ENCODE measurements at places on chromosomes 3 and 15.

DNA sequence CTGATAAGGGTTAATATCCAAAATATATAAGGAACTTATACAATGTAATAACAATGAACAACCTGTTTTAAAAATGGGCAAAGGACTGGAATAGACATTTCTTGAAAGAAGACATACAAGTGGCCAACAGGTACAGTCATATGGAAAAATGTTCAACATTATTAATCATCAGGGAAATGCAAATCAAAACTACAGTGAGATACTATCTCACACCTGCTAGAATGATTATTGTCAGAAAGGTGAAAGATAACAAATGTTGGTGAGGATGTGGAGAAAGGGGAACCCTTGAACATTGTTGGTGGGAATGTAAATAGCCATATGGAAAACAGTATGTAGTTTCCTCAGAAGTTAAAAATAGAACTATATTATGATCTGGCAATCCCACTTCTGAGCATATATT lies 20.4 kb downstream of the GOLM2 start:
- no peak for DNase-seq

DNA sequence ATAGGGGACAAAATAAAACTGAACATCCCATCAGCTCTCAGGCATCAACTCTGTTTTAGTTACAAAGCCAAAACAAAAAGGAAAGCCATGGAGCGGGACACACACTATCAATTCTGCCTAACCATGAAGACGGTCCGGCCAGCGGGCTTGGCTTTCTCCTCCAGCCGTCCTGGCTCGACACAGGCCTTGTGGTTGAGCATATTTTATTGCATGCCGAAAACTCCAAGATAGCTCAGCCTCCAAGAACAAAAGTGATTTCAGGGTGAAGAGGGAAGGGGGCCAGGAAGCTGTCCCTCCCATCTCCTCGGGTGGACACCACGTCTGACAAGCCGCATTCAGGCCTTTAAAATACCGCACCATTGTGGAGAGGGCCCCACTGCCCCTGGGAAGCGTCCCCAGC lies 31.2 kb downstream of the WNT5A start:
- no peak for DNase-seq

DNA sequence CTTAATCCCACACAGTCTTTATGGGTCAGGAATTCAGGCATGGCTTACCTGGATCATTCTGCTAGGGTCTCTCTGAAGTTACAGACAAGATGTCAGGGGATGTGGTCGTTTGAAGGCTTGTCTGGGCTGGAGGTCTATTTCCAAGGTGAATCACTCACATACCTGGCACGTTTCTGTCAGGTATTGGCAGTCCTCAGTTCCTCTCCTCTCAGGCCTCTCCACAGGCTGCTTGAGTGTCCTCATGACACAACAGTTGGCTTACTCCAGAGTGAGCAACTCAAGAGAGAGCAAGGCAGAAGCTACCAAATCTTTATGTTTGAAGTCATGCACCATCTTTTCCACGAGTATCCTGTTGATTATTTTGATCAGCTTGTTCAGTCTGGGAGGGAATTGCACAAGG lies 43.9 kb upstream of the PARP14 start:
- DNase-seq = no peak

- DNase-seq = no peak
Observed at GRCh38 chr3:90241481-90241880, 1134.1 kb downstream of the EPHA3 start.

DNA sequence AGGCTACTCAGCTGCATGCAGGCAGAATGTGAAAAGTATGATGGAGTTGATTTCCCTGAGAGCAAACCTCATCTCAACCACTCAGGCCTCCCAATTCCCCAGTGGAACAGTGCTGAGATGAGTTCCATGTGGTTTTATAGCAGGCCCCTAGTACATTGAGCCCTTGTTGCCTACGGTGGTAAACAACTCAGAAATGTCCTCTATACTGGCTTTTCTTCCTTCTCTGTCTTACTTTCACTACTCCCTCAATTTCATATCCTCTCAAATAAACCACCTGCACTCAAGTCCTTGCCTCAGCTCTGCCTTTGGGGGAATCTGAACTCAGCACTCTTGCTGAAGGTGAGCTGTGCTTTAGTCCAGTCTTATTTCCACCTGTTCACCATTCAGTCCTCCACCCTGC lies 399.9 kb downstream of the PDCD6IP start:
- DNase-seq = no peak

- DNase-seq = no peak
Observed at GRCh38 chr15:33461671-33462070, 150.9 kb downstream of the RYR3 start.

DNA sequence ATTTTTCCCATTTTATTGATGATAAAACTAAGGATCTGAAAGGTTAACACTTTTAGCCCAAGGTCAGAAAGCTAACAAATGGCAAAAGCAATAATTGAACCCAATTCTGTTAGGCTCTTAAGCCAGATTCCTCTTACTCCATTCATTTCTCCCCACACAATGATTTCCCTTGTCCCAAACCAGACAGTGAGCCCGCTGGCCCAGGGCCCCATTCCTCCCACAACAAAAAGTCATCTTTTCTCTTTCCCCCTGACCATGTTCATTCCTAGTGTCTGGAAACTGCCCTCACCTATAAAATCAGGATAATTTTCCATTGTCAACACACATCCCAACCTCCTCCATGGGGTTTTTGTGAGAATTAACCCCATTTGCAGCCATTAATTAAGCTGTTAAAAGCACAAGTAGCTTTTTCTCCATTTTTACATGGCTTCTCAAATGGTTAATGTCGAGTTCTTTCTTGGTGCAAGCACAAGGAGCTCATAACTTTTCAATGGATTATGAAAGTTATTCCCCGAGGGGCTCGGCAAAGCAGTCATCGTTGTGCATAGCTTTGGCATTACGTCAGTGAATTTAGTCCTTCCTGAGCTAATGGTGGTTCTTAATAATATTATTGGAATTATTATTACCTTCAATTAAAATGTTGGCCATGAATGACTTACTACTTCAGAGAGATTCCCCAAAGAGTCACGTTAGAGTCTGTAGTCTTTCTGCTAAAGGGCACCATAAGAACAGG lies 151.0 kb upstream of the WNT5A start:
- peak; percentile 25 for DNase-seq

DNA sequence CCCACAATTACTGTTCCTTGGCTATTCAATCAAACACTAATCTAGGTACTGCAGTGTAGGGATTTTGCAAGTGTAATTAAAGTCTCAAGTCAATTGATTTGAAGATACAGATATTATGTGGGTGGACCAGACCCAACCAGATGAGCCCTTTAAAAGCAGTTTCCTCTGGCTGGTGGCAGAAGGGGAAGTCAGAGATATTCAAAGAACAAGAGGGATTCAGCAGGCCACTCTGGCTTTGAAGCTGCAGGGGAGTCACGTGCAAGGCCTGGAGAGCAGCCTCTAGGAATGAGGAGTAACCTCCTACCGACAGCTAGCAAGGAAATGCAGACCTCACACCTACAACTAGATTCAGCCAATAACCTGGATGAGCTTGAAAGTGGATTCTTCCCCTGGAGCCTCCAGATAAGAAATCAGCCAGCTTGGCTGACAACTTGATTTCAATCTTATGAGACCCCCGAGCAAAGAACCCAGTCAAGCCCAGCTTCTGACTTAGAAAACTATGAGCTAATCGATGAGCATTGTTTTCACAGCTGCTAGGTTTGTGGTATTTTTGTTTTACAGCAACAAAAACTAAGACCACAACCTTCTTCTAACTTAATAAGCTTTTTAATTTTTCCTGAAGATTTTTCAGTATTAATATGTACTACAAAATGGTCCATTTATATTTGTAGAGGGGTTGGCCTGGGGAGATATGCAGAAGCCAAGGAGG lies 13.4 kb downstream of the HACD2 start:
- DNase-seq = no peak

DNA sequence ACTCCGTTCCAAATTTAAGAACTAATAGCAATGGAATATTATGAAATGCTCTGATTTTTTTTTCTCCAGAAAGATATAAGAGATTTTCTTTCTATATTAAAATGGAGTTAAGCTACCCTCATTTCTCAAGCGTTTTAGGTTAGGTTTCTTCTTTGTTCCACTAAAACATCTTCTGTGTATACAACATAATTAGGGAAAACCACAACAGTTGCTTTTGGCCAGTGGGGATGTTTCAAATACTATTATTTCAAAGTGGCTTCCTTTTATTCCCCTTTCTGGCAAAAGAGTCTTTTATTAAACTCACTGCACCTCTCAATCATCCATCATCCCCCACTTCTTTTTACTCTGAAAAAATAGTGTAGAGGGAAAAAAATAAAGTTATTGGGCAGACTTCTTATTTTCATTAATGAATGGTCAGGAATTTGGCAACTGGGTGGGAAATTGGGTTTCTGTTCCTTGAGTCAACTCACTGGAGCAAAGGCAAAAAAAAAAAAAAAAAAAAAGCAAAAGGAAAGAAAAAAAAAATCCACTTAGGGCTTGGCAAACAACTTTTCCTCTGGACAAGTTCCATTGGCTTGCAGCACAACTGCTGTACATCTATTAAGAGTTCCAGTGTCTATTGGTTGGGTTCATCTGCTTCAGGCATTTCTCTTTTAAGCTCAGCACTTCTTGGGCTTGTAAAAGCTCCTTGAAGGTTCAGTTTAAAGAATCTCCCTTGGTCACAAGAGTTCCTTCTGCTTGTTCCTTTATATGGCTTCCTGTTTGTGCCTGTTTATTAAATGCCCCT lies 963.4 kb downstream of the ROBO1 start:
- peak; percentile 39 for DNase-seq

- DNase-seq = no peak
Observed at GRCh38 chr3:48881652-48882114, 17.0 kb downstream of the SLC25A20 start.

- no peak for DNase-seq
Observed at GRCh38 chr15:25987638-25988037, 124.5 kb upstream of the ATP10A start.

GRCh38 chr3:116561529-116561928 lies 116.2 kb upstream of the LSAMP start:
- no peak for DNase-seq

DNA sequence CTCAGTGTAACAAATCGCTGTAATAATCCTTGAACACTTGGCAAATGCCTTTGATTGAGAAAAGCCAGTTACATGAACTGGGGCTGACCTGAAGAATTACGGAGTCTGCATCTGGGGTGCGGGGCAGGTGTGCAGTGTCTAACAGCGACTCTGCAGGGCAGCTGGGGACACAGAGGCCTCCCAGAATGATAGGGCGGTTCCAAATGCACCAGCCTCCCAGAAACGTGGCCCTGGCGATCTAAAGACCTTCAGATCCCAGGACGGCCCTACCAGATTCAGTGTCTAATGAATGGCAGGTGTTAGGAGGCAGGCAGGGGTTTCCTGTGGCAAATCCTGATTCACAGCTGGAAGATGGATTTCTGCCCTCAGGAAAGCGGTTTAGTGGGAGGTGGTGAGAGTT lies 100.5 kb upstream of the RGMA start:
- no peak for DNase-seq

DNA sequence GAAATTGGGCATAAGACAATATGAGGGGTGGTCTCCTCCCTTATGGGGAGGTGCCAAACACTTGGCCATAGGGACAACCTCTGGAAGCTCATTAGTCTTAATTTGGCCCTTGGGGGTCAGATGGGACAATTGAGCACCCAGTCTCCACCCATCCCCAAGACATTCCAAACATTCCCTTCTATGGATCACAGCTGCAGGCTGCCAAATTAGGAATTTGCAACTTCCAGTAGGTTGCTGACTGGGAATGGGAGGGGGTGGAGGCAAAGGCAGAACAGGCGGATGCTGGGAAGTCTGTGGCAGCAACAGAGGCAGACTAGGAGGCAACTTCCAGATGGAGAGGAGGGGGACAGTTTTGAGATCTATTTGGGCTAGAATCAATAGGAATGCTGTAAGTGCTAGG lies 1.4 kb upstream of the PDHB start:
- peak; percentile 94 for DNase-seq

DNA sequence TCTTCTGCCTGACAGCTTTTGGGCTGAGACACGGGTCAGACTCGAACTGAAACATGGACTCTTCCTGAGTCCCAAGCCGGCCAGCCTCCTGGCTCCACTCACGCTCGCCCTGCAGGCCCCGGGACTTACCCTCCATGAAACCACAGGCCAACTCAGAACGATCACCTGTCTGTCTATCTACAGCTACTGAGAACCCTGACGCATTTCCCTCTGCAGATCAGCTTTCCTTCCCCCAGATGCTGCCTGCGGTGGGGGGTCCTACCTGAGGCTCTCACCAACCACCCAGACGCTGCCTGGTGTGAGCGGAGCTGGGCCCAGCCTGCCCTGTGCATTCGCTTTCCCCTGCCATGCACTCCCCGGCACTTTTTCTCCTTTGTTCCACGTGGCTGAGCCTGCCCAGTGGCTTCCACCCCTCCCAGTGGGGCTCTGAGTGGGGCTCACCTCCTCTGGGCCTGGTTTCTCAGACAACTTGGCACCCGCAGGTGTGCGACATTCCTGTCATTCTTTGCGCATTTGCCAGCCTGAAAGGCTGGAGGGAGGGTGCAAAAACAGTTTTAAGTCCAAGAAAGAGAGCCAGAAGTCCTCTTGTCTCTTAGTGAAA lies 60.2 kb downstream of the PLXNA1 start:
- peak; percentile 13 for DNase-seq

- peak; percentile 61 for DNase-seq
Observed at GRCh38 chr3:43496740-43497375, 125.0 kb downstream of the ANO10 start.

DNA sequence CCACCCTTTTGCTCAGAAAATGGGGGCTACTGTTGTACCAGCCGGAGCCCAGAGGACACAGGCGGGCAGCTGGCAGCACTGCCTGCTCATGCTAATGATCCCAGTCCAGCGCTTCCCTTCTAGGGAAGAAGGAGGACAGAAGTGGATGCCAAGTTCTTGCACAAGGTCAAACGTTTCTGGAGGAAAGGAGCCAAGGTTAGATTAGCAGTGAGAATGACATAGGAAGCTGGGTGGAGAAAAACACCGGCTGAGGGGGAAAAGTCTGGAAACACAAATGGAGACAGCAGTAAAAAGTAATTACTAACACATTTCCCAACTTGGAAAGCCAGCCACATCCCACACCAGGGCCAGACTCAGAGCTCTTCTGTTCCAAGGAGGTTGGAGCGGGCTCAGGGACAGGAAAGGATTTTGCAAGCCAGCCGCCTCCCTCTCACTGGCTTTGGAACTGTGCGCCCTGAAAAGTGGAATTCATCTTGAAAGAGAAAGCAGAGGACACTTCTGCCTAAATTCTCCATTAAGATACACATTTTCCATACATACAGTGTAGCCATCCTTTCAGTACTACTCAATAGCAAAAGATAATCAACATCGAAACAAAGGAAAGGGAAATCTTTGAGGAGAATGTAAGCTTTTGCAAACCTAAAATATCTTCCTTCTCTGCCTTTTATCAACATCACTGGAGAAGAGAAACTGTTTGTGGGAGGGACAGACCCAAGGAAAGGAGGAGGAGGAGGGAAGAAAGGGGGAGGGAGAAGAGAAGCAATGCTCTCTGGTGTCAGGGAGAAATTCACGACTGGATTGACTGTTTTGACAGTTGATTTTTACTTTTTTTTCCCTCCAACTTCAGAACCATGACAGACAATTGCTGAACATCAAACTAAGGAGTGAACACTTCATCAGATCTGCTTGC lies 133.6 kb downstream of the CD47 start:
- peak; percentile 75 for DNase-seq
